ENCODE measurements at places on chromosomes 3 and 15.

- DNase-seq: no peak
Observed at GRCh38 chr15:64267331-64267973, 88.5 kb downstream of the CSNK1G1 start.

DNA sequence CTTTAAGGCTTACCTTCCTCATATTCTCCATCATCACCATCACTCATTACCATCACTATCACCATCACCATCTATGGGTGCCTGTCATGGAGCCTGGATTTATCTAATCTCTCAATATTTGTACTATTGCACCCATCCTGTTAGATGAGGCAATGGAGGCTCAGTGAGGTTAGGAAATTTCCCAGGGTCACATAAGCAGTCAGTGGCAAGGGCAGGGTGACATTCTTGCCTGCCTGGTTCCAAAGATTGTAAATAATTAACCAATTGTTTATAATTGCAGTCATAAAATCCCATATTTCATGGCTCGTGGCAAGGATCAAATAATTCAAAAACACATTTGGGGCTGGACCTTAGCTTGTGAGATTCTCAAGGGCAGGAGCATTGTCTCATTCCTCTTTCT lies 55.2 kb downstream of the MGLL start:
- DNase-seq: peak; percentile 52

GRCh38 chr15:38254051-38254883 lies 1.6 kb downstream of the SPRED1 start:
- DNase-seq: peak; percentile 68

- no peak for DNase-seq
Observed at GRCh38 chr3:177681852-177682251, 484.6 kb upstream of the TBL1XR1 start.

- DNase-seq: no peak
Observed at GRCh38 chr15:65945616-65946015, 76.3 kb downstream of the RAB11A start.

- DNase-seq: no peak
Observed at GRCh38 chr15:33204087-33204486, 9.6 kb upstream of the FMN1 start.

- no peak for DNase-seq
Observed at GRCh38 chr15:40253167-40253790, 14.4 kb downstream of the PAK6 start.

DNA sequence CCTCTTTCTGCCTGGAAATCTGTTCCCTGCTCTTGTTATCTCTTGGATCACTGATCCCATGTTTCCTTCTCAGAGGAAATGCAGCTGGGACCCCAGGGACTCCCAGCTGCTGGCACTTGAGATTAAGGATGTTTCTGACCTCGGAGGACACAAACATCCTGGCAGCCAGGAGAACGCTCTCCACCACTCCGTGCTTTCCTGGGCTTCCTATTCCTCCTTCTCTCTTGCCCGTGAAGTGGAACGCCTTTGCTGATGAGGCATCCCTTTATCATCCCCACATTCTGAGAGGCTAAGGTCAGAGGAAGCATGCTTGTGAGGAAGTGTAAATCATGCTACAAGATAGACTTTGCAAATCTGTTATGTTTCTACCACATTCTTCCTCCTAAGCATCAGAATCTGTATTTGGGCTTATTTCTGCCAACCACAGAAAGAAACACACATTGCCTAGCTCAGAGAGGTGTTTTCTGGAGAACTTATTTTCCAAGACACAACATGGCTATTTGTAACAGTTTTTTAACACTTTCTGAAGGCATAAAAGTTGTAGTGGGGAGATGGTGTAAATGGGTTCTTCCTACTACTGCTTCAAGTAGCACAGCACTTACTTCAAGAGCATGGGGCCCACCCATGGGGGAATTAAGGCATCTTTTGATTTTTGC lies 25.6 kb upstream of the LDHAL6B start:
- DNase-seq: peak; percentile 59

- DNase-seq: peak; percentile 36
Observed at GRCh38 chr3:160047876-160048275, 59.2 kb downstream of the IL12A start.

DNA sequence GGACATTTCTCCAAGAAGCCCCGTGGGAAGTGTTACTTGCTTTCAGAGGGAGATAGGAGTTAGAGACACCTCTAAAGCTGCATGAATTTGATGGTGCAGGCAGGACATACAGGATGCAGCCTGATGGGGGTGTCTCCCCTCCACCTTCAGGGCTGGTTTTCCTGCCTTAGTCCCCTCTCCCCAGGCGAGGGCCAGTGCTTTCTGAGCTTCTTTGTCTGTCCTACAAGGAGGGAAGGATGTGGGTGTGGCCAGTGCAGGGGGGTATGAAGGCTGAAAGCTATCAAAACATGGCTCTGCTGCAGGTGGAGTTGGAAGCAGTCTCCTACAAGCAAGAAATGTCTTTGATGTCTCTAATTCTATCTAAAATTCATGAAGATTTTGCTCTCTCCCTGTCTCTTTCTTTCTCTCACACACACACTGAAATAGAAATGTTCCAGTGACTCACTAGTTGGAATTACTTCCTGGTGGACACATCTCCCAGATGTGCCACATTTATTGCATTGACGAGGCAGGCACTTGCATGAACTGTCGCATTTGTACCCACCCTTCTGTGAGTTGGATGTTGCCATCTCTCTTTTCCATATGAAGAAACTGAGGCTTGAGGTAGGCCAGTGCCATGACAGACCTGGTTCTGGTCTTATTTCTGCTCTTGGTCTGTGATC lies 13.9 kb upstream of the PODXL2 start:
- no peak for DNase-seq

DNA sequence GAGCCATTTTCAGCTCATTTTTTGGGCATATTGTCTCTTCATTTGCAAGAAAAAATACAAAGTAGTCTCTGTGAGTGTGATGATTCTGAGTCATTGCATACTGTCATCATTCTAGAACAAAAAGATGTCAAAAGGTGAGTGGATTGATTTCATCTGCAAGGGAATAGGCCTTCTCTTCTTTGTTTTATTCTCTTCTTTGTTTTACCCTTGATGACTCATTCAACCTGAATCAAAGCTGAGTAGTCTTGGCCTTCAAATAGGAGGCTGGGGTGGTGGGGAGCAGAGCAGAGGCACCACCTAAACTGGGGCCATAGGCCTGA lies 25.4 kb downstream of the CYP19A1 start:
- peak; percentile 28 for DNase-seq

GRCh38 chr3:186440891-186441290 lies 78.9 kb upstream of the DGKG start:
- no peak for DNase-seq

GRCh38 chr3:11653298-11654055 lies 9.8 kb upstream of the VGLL4 start:
- no peak for DNase-seq

GRCh38 chr3:16086690-16087089 lies 87.8 kb upstream of the GALNT15 start:
- DNase-seq: no peak

DNA sequence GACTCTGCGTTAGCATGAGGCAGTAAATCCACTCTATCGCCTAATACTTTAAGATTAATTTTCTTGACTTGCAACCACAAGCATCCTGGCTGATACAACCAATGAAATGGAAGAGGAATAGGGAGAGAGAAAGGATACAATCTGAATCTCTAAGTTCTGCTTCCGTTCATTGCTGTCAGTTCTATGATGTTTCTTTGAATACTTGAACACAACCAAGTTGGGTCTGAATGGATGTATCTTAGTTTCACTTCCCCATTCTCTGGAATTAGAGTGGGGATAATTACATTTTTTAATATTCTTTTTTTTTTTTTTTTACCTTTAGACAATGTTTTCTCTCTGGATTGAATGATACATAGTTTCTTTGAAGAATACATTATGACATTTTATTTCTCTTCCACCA lies 22.9 kb downstream of the PDE8A start:
- DNase-seq: peak; percentile 33

DNA sequence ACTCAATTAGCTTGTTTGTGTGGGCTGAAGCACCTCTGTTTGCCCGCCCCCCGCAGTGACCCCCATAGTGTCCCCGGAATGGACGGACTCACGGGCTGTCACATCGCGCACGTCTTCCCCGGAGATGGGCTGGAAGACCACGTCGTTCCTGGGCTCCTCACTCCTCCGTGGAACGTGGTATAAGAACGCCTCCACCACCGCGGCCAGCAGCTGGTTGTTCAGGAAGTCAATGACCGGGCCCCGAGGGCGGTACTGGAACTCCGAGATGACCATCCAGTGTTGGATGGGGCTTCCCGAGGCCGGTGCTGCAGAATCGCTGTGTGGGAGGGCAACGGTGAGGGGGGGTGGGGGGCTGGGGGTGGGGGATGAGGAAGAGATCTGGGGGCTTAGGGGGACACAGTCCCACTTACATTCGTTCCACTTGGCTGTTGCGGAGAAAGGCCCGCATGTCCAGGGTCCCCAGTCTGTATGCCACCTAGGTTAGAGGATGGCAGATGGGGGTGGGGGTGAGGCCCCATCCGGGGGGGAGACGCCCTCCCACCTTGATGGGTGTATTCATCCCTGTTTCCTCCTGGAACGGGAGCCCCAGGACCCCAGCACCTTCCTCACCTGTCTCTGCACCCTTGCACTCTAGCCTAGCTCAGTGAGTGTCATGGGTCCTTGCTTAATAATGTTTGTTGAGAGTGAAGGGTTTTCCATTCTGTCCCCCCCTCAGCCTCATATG lies 30.2 kb downstream of the MUC20 start:
- DNase-seq: no peak

DNA sequence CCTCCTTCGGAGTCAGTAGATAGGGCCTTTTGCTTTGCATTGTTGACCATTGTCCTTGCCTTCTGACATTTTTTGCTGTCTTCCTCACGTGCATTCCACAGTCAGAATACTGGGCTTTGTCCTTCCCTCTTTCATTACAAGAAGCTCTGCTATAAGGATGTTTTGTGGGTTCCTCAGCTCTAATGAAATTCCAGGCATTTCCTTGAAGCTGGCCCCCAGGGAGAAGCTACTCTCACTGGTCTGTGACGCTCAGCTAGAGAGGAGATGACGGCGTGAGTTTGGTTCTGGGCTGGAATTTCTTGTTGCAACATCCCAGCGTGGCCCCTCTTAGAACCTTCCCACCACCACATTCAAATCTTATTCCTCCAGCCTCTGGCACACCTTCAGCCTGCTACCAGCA lies 210.2 kb downstream of the TJP1 start:
- DNase-seq: no peak

GRCh38 chr15:46278486-46279090 lies 643.8 kb downstream of the SQOR start:
- no peak for DNase-seq

DNA sequence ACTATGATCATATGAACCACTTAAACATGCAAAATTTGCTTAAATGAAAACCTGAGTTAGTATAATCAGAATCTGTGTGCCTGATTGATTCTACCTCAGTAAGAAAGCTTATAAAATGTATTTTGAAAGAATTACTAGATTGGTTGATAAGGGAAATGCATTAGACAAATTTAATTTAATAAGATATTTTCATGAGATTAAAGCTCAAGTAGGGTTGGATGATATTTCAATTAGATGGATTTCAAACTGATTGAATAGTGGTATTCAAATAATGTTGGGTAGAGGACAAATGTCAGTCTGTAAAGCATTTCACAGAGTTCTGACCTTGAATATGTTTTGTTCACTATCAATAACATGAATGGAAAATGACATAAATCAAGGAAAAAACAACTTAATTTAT lies 780.4 kb upstream of the ALCAM start:
- no peak for DNase-seq

GRCh38 chr3:34024447-34025240 lies 226.2 kb downstream of the PDCD6IP start:
- DNase-seq: no peak

- no peak for DNase-seq
Observed at GRCh38 chr3:160739079-160739478, 17.0 kb upstream of the PPM1L start.

DNA sequence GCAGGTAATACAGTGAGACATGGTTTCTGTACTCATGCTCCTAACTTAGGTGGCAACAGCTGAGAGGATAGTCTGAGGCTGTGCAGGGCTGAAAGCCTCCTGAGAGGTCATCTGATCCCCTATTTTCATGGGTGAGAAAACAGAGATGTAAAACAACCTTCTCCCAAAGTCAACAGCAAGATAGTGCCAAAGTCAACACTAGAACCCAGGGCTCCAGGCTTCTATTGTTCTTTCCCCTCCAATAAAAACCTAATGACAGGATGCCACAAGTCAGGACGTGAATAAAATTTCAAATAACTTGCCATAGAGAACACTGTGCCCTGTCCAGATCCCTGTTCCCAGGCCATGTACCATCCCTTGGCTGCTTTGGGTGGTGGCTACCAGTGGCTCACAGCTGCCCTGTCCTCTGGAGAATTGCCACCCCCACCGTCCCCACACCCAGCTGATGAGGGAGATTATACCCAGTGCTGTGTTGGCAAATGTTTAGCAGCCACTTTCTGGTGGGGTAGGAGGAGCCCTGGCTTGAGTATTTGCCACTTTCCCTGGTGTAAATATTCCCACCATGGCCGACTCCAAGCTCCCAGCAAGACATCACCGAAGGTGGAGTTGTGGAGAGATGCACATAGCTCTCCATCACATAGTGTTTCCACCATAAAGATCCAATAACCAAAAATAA lies 54.8 kb downstream of the SRGAP3 start:
- no peak for DNase-seq

- DNase-seq: no peak
Observed at GRCh38 chr15:90618330-90619125, 88.8 kb downstream of the CRTC3 start.

DNA sequence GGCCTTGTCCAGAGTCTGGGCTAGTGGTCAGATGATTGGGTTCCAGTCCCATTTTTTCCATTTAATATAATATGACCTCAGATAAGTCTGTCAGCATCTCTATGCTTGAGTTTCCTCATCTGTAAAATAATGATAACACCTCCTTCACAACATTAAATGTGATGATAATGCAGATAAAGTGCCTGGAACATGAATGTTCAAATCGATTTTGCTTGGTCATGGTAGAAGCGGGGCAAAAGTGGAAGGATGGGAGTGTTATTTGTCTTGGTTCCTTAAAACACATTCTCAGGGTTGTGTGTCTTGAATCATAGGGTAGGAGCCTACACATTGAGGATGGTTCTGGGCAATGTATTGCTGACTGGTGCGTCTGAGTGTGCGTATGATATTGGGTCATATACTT lies 16.9 kb downstream of the ARIH2 start:
- peak; percentile 68 for DNase-seq

DNA sequence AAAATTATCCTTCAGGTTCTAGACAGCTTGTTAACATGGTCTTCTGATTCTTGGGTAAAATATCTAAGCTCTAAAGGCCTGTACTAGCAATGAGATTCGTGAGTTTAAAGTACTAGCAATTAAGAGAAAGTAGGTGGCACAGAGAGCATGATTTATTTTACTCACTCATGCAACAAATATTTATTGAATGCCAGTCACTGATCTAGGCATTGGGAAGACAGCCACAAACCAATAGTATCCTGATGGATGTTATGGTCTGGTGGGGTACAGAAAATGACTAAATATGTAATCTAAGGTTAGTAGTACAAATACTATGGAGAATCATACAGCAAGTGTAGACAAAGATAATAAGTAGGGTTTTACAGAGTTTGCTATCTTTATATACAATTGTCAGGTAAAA lies 751.3 kb downstream of the ZNF385D start:
- no peak for DNase-seq

- DNase-seq: peak; percentile 50
Observed at GRCh38 chr15:60590935-60591495, 112.1 kb upstream of the ICE2 start.

Data from suppressor macrophage treated with lipopolysaccharide for 1 hour (primary cell).